Activated T-cell treated with anti-CD3 and anti-CD28 coated beads for 1 hour (primary cell): ENCODE measurements at places on chromosomes 1 and 21.

- DNase-seq: peak; percentile 92
Observed at GRCh38 chr1:145957443-145958319, at the start of gene LIX1L. TSS of gene LIX1L (minus strand) at chr1:145958017. CDS start at chr1:145957927, 90 bp downstream.

DNA sequence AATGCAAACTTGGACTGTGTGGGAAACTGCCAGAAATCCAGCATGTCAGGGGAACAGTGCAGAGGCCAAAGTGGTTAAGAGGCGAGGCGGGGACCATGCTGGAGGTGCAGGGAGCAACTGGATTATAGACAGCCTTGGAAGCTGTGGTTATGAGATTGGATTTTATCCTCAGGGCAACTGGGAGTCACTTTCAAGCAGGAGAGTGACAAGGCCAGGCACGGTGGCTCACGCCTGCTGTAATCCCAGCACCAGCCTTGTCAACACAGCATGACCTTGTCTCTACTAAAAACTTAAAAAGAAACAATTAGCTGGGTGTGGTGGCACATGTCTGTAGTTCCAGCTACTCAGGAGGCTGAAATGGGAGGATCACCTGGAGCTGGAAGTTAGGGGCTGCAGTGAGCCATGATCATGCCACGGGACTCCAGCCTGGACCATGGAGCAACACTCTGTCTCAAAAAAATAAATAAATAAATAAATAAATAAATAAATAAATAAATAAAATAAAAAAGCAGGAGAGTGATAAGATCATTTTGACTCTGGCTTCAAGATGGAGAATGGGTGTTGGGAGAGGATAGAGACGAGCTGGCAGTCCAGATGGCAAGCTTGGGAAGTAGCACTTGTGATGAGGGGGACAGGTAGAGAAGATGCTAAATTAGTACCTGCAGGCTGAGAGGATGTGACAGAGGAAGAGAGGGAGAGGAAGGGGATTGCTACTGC, 3.5 kb downstream of the HAPLN2 start:
- no peak for DNase-seq

DNA sequence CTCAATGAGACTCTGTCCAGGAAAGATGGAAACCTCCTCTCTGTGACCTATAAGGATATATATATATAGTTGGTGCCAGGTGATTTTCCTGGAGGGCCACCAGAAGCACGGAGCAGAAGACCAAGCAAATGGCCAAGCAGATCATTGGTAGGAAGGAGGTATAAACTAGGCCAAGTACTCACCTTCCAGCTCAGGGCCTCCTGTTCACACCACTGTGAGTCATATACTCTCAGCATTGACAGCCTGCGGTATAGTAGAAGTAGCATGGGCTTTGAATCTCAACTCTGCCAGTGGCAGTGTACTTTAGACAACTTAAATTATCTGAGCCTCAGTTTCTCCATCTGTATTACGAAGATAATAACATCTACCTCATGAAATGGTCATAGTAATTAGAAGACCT, 15.4 kb downstream of the IL12RB2 start:
- DNase-seq: no peak

- DNase-seq: no peak
Observed at GRCh38 chr1:171769754-171770153, 11.7 kb upstream of the METTL13 start.

DNA sequence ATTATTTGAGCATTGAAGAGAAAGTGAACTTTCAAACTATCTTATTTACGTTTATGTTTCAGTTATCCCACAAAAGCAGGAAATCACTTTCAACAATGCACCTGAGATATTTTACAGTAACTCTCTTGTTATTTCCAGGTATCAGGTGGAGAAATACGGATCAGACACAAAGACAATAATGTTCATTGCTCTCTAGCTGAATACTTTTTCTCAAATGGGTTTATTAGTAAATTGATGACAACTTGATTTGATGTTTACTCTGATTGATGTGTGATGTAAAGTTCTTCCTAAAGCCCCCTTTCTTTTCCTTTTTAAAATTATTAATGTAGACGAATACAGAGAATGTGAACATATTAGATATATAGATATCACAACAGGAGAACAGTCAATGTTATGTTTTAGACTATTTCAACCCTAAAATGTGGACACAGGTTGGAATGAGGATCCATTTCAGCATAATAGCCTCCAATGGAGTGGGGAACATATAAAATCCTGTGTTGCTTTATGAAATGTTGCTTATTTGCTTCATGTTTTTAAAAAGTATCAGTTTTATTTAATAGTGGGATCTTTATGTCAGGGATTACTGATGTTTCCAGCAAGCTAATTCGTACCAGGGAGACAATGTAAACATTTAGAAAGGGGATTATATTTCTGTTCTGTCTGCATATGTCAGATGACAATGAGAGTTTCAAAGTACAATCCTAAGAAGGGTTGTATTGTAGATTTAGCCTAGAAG, 1522.3 kb upstream of the TPTE start:
- no peak for DNase-seq
